Lower lobe of right lung (tissue), 2 donors: ENCODE measurements at places on chromosomes 3 and 15. TPM values are rescaled to one million over a fixed set of nuclear protein-coding genes. Genes with fewer than 3 reads are reported as not detected.

DNA sequence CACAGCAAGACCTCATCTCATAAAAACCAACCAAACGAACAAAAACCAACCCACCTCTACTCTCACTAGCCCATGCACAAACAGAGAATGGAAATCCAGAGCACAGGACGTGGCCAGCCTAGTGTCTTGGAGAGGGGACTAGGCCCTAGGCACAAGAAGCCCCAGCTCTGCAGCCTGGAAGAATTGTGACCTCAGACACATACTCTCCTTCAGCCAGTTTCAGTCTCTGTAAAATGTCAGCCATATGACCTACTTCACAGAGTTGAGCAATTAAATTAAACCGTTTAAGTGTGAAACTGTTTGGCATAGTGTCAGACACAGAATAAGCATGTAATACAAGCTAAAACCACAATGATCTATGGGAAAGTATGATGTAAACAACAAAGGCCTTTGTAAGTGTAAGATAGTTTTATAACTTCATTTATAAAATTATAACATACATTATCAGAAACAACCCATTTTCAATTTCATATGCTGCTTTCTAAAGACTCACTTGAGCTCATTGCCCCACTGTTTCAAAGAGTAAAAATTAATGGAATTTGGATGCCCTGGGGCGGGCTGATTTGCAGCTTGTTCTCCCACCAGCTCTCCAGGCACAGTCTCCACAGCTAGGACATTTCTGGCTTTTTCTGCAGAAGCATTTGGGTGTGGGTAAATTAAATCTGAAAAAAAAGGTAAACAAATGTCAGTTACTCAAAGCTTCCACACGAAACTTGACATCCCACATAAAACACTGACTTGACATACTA, 32.9 kb downstream of the TBC1D2B start:
- H3K36me3 ChIP-seq = peaks cover 43% of the 10 kb centered on the region
- peaks cover 73% of the 10 kb centered on the region for H3K4me1 ChIP-seq
- no peak overlapping the region for H3K4me3 ChIP-seq
- peak overlapping the region; percentile 21 for H3K27ac ChIP-seq
- no peaks in the 10 kb centered on the region for H3K27me3 ChIP-seq
- DNase-seq = no peak

- no peak overlapping the region for H3K27ac ChIP-seq
- no peaks in the 10 kb centered on the region for H3K27me3 ChIP-seq
- no peaks in the 10 kb centered on the region for H3K4me1 ChIP-seq
- DNase-seq = no peak
- no peaks in the 10 kb centered on the region for H3K36me3 ChIP-seq
- H3K4me3 ChIP-seq = no peak overlapping the region
Measured at GRCh38 chr3:175266478-175266877, 407.3 kb downstream of the NAALADL2 start.

- DNase-seq = no peak
- H3K27ac ChIP-seq = no peak overlapping the region
- peaks cover 44% of the 10 kb centered on the region for H3K36me3 ChIP-seq
- no peaks in the 10 kb centered on the region for H3K27me3 ChIP-seq
- no peaks in the 10 kb centered on the region for H3K4me1 ChIP-seq
Measured at GRCh38 chr3:36864180-36865053, 80.4 kb downstream of the TRANK1 start.

Gene DNAJA4
- 34.4 TPM for total RNA-seq

- no peak overlapping the region for H3K4me3 ChIP-seq
- H3K27me3 ChIP-seq = no peaks in the 10 kb centered on the region
- DNase-seq = no peak
Measured at GRCh38 chr15:35626571-35627318, 80.8 kb upstream of the DPH6 start.

GRCh38 chr15:87907676-87908446, 348.7 kb downstream of the NTRK3 start:
- H3K4me3 ChIP-seq = no peak overlapping the region
- no peaks in the 10 kb centered on the region for H3K36me3 ChIP-seq
- no peaks in the 10 kb centered on the region for H3K4me1 ChIP-seq
- H3K27me3 ChIP-seq = no peaks in the 10 kb centered on the region
- no peak overlapping the region for H3K27ac ChIP-seq

Gene TRH
- total RNA-seq = not detected

DNA sequence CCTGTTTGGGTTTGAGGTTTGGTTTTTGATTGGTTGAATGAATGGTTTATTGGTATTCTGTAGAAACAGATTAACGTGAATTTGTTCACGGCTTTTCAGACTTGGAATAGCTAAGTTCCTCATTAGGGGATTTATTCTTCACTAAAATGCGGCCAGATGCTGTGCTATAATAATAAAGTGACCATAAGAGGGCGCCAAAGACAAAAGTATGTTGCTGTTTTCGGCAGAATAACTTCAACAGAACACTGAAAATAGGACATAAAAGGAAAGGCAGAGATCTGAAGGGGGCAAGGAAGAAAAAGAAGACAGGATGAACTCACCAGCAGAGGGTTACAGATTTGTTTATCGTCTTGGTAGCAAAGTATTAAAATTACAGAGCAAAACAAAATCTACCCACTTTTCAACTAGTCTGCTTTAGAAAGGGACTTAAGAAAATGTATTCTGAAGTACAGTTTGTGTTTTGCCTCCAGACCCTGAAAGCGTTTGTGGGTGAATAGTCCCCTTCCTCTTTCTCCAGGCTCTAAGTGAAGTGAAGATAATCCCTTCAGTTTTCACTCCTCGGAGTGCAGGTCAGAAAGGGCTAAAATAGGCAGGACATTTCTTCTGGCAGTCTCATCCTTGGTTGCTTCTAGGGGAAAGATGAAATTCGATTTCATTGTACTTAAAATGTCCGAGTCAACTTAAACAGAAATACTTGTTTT, 147.6 kb downstream of the IL20RB start:
- H3K4me3 ChIP-seq = no peak overlapping the region
- H3K4me1 ChIP-seq = peaks cover 6% of the 10 kb centered on the region
- H3K27me3 ChIP-seq = peaks cover 7% of the 10 kb centered on the region
- no peak overlapping the region for H3K27ac ChIP-seq

- DNase-seq = no peak
- no peak overlapping the region for H3K4me3 ChIP-seq
- H3K4me1 ChIP-seq = no peaks in the 10 kb centered on the region
- no peaks in the 10 kb centered on the region for H3K36me3 ChIP-seq
- no peak overlapping the region for H3K27ac ChIP-seq
Measured at GRCh38 chr15:62248277-62248984, 83.3 kb upstream of the C2CD4B start.

Gene RTP3
- total RNA-seq = not detected

DNA sequence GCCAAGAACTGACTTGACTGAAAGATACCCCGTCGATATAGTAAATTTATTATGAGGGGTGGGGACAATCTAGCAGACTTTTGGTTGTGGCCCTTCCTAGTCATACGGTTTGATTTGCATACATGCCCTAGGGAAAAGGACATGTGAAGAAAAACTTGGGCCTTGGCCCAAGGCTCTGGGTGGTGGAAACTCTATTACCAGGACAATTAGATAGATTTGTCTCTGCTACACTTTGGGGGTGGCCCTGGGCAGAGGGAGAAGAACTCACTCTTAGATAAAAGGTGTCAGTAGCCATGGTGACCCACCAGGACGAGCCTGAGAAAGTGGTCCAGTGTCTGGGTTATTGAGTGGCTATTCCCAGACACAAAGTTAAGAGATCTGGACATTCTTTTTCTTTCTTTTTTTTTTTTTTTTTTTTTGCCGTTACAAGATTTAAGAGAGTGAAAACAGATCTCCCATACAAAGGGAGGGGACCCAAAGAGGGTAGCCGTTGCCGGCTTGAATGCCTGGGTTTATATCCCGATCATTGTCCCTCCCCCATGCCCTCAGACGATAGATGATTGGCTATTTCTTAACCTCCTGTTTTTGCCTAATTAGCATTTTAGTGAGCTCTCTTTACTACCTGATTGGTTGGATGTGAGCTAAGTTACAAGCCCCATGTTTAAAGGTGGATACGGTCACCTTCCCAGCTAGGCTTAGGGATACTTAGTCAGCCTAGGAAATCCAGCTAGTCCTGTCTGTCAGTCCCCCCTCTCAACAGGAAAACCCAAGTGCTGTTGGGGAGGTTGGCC, 96.4 kb upstream of the SMAD3 start:
- H3K4me3 ChIP-seq = no peak overlapping the region
- H3K27me3 ChIP-seq = no peaks in the 10 kb centered on the region
- no peak overlapping the region for H3K27ac ChIP-seq
